CD4-positive, alpha-beta T cell treated with Interleukin-10 for 1 hour (primary cell): ENCODE measurements at places on chromosomes 6 and 20.

- no peak for DNase-seq
Measured at GRCh38 chr6:169897601-169898358, 146.4 kb downstream of the ERMARD start.

DNA sequence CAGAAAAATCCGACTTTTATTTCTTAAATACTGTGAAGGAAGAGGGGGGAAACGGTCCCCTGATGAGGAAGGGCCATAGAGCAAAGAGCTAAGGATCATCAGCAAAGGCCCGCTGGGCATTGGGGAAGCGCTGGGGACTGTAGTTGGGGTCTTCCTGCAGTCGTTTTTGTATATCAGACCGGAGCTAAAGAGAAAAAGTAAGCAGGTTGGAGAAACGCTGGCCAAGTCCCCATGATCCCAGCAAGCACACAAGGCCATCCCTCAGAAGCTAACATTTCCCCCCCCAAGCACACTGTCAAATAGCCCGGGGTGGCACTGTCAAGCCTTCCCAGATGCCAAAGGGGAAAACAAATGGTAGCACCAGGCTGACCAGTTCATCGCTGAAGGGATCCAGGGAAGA lies 13.4 kb downstream of the BAG6 start:
- no peak for DNase-seq

- DNase-seq, result no peak
Measured at GRCh38 chr6:105759015-105759414, 327.1 kb upstream of the PRDM1 start.

DNA sequence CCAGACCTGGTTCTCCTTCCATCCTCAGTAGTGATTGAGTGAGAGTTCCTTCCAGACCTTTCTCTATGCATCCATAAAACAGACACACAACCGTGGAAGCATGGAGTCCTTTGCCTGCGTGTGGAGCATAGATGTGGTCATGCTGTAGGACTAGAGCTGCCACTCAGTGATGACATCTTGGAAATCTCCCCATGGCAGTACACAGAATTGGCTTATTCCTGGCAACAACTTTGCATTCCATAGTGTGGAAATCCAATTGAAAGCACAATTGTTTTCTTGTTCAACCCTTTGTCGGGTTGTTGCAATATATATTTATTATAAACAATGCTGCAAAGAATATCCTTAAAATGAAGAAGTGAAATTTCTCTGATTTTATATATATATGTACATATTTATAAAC lies 547.8 kb downstream of the CDH26 start:
- no peak for DNase-seq

DNA sequence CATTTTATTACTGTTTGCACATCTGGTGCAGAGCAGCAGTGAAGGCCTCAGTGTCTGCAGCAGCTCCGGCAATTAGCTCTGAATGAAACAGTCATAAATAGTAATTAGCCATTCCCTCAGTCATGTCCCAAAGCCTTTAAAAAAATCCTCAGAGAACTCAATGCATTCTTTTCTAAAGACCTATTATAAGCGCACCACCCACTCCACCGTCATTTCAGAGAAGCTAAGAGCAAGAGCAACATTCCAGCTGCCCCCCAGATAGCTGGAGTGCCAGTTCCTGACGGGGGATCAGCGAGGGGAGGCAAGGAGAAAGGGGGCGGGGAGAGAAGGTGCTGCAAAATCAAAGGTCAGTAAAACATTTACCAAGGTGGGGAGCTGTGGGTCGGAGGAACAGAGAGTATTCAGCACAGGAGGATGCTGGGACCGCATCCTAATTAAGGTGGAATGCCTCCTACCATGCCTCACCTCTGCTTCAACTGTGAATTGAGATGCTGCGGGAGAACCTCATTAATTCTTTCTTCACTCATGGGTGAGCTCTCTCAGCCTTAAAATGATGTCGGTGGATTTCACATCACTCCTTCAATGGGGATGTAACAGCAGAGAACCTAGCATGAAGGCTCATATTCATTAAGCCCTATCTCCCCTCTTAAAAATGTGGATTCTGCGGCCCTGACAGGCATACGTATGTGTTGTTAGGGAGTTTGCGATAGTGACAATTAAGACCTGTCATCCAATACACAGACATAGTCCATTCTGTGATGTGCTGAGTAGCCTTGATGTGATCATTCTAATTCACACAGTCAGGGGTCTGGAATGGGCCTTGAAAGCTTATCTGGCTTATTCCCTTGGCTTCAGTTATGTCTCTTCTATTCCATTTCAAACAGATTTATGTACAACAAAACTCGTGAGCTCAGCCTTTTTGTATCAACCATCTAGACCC lies 469.5 kb upstream of the NRSN1 start:
- DNase-seq, result no peak

- DNase-seq, result no peak
Measured at GRCh38 chr6:70180901-70181599, 121.8 kb downstream of the COL9A1 start.

GRCh38 chr6:13044390-13044789 lies 283.9 kb downstream of the TBC1D7 start:
- DNase-seq, result no peak

- DNase-seq, result no peak
Measured at GRCh38 chr20:59565768-59566461, 38.4 kb upstream of the PHACTR3 start.

- DNase-seq, result no peak
Measured at GRCh38 chr6:4362326-4362725, 227.0 kb upstream of the ECI2 start.

DNA sequence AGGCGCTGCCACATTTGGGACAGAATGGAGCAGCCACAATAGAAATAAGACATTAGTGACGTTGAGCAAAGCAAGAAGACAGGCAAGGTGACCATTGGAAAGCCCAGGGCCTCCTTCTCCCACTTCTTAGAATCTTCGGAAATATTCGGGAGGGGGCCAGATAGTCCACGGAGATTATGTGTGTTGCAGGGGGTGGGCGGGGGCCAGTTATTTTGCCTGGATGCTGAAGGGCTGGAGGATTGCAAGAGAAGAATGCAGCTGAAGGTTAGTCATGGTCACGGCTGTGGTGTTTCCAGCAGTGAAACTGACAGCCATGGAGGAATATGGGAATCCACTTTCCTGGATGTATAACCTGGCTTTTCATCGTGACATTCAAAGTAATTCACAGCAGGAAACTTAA lies 88.6 kb downstream of the CDH26 start:
- DNase-seq, result no peak

DNA sequence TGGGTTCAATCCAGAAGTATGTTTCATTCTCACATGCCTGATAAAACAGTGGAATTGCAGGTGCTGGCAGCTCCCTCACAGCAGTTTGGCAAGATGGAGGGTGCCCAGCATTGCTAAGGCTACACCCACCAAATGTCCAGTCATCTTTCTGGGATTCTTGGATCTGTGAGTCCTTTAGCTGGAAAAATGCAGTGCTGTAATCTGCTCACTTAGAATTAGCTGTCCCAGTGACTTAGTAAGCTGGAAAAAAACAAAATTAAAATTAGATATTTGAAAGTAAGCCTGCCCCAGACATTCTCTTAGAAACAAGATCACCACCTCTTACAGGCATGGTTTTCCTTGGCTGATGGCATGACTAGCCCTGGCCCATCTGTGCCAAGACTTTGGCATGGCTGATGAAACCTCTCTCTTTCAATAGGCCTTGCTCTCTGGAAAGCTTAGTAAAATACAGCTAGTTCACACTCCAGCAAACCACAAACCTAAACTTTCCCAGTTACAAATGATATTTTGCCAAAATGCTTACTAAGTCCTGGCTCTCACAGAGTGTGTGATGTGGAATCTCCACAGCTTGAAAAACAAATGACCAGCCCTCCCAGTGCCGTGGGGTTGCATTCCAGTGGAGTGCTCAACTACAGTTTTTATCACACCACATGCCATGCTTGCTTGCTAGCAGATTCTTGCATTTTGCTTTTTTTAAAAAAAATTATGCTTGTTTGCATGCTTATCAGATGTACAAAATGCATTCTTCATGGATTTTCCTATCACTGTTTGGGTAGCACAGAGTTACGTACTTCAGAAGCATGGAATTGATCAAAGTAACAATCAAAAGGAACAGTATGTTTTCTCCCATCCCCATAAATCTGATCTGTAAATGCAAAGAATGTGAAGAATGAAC lies 261.5 kb downstream of the EYA4 start:
- DNase-seq, result no peak

DNA sequence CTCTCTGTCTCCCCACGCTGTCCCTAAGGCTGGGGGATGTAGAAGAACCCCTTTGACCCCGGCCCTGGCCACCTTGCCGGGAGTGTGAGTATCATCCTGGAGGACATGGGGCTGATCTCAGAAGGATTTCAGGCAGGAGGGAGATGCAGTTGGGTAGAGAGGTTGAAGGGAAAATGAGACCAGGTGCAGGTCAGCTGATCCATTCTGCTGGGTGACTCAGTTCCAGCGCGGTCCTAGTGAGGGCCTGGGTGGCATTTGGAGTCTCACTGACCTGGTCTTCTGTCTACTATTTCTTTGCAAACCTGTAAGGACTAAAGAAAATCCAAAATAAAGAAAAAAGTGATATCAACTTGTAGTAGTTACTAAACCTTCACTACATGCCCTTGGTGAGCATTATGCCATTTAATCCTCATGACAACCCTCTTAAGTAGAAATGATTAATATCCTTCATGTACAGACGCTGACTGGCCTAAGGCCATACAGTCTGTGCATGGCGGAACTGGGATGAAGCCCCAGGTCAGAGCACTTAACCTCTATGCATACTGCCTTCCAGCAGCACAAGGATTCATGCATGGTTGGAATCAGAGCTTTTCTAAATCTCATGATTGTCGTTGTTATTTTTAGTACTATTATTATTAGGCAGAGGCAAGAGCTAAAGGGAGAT lies 106.3 kb downstream of the ZDHHC14 start:
- no peak for DNase-seq

DNA sequence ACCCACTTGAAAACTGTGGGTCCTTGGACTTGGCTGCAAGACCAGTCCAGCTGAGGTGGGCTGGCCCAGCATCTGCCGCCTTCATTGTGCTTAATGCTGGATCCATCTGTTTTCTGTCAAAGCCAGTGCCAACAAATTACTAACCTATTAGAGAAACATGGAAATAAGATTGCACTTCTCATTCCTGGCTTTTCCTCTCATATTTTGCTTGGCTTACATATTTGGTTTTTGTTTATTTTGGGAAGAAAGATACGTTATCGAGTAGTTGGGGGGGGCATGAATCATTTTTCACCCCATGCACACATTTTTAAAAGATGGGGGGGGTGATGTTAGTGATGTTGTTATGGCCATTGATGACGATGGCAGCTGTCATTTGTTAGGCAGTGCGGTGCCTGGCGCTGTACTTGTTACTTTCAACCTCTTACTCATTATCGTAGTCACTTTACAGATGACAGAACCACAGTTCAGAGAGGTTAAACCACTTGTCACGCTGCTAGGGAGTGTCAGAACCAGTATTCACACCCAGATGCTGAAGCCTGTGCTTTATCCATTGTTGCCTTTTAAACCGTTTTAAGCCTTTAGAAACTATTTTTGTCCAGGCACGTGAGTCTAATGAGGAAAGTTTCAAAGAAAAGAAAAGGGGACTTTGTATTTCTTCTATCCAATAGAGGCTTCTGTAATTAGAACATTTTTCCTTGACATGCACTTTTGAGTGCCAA lies 180.0 kb downstream of the TMEM242 start:
- DNase-seq, result peak; percentile 52

DNA sequence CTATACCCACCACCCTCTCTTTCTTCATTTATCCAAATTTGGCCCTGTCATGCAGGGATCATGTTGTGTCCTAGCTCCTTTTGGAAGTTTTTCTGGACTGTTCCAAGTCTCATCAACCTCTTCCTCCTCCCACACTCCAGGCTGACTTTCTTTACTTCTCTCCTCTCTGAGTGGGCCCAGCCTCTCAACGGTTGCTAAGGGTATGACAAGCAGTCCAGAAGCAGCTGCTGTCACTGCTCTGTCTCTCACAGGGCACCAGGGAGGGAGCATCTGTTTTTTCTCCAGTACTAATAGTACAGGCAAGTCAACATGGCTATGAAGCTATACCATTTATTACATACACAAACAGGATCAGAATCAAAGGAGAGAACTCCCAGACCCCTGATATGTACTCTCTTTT lies 8.2 kb downstream of the NT5DC1 start:
- DNase-seq, result no peak

DNA sequence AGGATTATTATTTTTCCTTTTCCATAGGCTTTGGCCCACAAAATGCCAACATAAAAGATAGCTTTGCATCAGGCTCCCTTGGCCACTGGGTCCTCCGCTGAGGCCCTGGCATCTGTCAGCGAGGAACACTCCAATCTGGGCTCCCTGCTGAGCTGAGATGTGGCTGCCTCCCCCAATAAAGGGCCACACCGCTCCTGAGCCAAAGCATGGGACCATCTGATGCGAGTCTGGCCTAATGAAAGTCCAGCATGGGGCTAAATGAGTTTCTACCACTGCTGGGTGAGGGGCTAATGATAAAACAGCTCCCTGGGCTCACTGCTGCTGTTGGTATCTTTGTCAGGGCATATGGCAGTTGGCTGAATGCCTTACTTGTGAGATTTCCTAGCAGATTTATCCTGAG lies 817.5 kb upstream of the SLC35B3 start:
- no peak for DNase-seq

- DNase-seq, result no peak
Measured at GRCh38 chr6:90764001-90764400, 177.1 kb upstream of the MAP3K7 start.

DNA sequence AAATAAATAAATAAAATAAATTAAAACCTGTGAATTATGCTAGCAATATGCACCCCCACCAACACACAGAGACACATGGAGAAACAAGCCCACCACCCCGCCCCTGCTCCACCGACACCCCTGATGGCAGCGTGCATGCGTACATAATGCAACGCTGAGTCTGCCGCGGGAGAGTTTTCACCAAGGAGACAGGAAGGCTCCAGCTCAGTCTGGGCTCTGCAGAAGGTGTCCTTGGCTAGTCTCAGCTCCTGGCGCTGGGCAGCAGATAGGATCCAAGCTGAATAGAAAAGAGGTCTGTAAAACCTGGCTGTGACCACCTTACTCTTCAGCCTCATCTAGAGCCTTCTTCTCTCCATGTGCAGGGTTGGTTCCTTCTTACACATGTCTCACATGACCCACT lies 26.5 kb upstream of the HECA start:
- no peak for DNase-seq

DNA sequence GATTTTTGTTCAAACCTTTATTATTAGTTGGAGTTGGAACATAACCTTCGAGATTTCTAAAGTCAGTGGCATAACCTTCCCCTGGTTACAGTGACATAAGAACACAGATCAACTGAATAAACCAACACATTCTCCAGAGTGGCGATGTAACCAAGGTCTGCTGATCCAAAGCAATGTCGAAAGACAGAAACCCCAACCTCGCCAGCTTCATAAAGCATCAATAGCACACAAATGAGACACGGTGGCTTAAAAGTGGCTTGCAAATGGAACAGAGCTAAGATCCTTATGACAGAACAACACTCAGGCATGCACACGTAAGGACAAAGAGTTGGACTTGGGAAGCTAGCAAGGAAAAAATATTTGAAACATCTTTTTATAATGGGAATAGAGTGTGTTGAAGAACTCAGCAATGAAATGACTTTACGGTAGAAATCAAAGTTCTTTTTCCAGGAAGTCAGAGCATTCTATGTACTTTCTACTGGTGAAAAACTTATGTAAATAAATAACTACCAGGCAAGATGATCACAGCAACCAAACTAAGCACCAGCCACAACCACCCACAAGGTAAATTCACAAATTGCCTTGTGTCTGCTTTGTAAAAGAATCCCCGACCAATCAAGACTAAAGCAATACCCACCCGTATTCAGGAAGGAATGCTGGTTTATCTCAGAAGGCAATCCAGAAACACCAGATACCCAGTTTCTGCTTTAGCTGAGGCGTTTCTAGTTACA lies 61.0 kb upstream of the NHSL1 start:
- no peak for DNase-seq
